Umbilical cord (tissue), 2 donors: ENCODE measurements at places on chromosomes 2 and 18.

GRCh38 chr2:53668624-53669026 lies 99.0 kb upstream of the CHAC2 start:
- peak; percentile 2 for DNase-seq

- DNase-seq, result no peak
Observed at GRCh38 chr18:79344208-79344581, 51.5 kb upstream of the NFATC1 start.

DNA sequence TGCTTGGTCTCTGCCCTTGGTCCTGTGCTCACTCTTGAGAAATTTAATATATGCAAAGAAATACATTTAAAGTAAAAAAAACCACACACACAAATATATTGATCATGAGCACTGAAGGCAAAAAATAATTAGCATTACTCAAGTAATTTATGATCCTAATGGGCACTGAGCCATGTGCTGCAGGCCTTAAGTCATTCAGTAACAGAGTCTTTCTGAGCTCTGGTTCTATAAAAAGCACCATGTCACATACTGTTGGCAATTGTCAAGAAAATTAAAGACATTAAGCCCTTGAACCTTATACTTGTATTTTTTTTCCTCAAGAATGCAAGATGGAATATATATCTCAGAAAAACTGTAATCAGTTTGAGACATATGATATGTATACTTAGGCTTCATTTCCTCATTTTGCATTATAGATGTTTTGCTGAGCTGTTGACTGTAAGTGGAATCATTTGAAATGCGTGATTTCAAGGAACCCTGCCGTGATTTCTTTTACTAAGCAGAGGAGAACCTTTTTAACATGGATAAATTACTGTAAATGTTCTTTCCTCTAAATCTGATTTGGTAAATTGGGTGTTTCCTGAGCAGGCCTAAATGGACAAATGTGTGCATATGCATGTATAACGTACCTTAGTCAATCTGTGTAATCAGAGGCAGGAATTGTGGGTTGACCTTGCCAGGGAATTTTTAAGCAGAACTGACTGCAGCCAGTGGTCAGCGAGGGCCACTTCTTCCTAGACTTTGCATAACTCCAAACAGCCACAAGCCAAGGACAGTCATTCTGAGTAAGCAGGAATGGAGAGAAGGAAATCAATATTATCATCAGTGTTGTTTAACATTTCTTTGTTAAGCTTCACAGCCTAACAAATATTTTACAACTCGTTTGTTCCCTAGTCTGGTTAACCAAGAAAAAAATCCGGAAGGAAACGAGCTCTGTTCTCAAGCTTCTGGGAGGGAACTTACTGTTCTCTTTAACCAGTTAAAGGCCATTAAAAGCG lies 191.5 kb upstream of the ATP5MC3 start:
- peak; percentile 5 for DNase-seq

- DNase-seq, result no peak
Observed at GRCh38 chr18:12750076-12750714, 47.4 kb downstream of the PSMG2 start.

GRCh38 chr18:11740461-11740860 lies 51.4 kb downstream of the GNAL start:
- DNase-seq, result no peak

DNA sequence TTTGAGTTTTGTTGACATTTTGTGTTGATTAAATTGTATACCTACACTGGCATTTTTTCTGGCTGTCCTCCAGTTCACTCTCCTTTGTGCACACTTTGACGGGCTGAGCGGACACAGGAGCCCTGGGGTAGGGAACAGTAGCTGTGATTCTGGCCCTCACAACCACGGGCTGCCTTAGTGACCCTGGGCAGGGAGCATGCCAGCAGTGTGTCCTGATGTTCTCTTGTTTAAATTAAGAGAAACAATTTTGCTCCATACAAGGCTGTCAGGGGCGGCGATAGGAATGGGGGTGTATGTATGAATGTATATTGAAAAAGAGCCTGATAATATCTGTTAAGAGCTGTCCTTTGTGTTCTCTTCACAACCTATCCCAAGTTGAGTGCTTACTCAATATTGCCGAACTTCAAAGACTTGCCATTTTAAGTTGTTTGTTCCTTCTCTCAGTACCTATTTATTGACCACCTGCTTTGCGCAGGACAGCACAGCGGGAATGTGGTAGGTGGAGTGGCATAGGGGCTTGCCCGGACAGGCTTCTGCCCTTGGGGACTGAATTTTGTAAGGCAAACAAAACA lies 103.7 kb upstream of the EML6 start:
- DNase-seq, result no peak

- DNase-seq, result no peak
Observed at GRCh38 chr2:138515092-138515491, 13.5 kb downstream of the SPOPL start.

GRCh38 chr18:12884406-12885323 lies 628 bp upstream of the PTPN2 start:
- no peak for DNase-seq

GRCh38 chr2:189056200-189057106 lies 82.3 kb downstream of the COL3A1 start:
- no peak for DNase-seq

- no peak for DNase-seq
Observed at GRCh38 chr2:113679457-113679856, 52.4 kb downstream of the RABL2A start.

DNA sequence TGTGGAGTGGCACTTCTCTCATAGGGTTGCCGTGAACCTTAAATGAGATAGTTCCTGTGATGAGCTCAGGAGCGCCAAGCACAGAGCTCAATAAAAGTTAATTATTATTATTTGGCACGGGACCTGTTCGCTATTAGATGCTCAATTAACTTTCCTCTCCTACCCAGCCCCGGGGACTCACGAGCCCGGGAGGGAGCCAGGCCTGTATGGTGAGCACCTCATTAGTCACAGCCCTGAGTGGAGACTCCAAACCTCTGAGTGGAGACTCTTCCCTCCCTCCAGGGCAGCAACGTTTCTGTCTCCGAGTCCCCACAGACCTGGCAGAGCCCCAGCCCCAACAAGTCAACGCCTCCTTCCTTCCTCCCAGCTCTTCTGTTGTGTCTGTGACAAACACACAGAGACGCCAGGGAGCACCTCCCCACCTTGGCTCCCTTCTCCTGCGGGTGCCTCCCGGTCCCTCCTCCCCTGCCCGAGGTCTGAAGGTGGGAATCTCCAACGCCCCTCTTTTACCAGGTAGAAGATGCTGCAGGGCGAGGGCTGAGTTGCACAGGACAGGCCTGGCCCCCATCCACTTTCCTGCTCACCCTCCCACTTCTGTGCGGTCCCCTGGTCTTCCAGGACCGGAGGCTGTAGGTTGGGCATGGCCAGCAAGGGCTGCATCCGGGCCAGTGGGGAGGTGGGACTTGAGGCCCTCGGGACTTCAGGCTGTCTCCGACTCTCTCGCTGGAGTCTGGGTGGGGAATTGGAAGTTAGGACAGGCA lies 52.7 kb upstream of the ODC1 start:
- no peak for DNase-seq

- no peak for DNase-seq
Observed at GRCh38 chr2:100630473-100630977, 67.7 kb downstream of the PDCL3 start.

GRCh38 chr2:216985658-216986141 lies 125.8 kb upstream of the TNP1 start:
- no peak for DNase-seq
